ENCODE measurements at places on chromosomes 2 and 18.

- DNase-seq = no peak
Measured at GRCh38 chr18:44816050-44816449, 135.4 kb downstream of the SETBP1 start.

GRCh38 chr18:79904357-79905147 is 46.9 kb downstream of the SLC66A2 start:
- no peak for DNase-seq

DNA sequence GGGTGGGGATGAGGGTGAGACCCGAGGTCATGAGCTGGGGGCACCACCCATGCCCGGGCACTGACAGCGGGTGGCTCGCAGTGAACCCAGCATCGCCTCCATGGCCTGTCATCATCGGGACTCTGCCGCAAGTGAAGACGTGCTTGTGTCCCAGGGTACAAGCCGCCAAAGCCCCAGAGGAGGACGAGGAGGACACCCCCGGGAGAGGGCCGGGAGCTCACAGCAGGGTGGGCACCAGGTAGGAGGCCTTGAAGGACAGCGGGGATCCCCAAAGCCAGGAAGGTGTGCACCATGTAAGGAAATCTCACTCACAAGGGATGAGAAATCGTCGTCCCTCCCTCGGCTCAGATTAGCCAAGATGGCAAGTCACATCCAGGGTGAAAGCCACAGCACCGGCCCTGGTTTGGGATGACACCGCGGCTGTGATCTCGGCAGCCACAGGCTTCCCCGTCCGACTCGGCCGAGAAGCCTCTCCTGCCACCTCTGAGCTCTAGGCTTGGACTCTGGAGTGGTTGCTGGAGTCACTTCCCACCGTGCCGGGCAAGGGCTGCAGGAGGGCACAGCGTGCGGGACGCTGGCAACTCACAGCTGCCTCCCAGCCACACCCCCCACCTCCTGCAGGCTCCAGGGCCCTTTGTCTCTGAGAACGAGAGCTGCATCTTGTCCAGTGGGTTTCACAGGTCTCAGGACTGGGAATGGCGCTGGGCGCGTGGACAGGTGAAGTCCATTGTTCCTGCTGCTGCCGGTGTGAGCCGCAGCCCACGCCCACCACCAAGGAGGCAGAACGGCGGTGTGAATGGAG is 81.6 kb upstream of the CTDP1 start:
- DNase-seq = no peak

GRCh38 chr18:56927786-56928185 is 219.1 kb upstream of the BOD1L2 start:
- no peak for DNase-seq

DNA sequence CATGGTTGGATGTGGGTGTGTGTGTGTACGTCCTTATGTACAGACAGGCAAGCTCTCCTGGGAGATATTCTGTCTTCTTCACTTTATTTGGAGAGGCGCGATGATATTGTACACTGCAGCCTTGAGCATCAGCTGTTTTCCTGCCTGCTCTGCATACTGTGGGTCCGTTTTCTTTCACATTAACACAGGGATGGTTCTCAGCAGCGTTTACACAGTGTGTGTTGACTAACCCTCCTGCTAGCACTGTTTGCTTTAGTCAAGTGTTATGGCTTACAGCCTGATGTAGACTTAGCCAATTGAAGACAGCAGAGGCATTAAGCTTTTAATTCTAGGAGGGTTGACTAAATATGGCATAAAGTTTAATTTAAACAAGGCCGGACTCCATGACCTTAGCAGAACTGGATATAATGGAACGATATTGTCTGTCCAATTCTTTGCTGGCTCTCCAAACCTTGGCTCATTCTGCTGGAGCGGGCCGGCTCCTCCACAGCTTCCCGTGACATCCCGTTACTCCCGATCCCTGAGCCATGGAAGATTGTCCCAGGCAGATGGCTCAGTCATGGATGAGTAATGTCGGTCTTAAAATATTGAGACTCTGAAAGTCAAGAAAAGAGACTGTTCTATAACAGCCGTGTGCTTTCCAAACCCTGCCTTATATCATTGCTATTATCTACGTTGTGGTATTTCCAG is 134.7 kb downstream of the TPGS2 start:
- DNase-seq = no peak

DNA sequence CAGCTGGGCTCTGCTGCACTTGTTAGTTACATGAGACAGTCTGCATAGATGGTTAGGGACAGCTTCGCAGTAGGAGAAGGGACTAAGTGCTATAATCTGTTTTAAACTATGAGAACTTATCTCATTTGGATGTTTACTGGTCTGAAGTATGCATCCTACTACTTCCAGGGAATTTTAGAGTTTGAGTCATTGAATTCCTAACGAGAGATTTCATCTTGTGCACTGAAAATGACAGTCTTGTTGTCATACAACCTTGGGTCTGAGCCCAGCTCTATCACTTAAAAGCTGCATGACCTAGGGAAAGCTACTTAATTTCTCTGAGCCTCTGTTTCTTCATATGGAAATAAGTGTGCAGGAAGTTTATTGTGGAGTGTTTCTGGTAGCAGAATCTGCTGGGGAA is 78.4 kb downstream of the TRIM43 start:
- no peak for DNase-seq

DNA sequence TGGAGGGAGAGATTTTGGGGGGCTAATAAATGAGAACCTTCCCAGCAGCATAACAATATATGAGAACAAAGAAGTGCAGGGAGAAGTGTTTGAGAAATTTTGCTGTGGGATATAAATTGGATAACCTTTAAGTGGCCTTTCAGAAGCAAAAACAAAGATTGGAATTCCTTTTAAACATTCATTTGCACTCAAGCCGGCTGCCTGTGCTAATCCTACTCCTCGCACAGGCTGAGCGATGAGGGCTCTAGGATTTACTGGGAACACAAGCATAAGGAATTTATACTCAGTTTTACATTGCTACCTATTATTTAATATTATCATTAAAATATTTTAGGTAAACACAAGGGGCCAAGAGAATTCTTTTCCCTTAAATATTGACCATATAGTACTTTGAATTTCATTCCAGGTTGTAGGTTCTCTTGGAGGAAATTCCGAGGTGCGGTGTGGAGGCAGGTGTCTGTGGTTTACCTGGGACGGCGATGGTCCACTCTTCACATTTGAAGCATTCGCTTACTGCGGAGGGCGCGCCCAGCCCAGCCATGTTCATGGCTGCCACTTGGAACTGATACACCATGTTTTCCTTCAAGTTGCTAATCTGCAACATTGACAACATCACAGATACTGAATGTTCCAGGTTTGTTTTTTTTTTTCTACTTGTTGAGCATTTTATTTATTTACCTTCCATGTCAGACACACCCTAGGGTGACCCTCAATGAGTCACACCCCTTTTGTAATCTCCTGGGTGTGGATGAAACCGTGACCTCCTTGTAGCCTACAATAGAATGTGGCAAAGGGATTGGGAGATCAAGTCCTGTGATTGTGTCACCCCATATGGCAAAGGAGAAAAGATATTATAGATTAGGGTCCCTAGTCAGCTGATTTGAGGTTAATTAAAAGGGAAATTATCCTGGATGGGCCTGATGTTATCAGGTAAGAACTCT is 100.1 kb downstream of the MYOM1 start:
- no peak for DNase-seq

DNA sequence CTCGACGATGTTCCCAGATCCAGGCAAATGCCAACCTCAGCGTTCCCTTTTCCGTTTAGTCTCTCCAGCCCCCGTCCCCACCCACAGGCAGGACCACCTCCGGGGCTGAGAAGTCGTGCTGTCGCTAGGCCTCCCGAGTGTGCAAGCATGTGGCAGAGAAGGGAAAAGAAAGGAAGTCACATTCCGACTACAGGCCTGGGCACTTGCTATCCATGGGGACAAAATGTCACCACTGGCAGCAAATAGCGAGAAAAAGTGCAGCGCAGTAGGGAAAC is 420 bp downstream of the PIGN start:
- DNase-seq = no peak

DNA sequence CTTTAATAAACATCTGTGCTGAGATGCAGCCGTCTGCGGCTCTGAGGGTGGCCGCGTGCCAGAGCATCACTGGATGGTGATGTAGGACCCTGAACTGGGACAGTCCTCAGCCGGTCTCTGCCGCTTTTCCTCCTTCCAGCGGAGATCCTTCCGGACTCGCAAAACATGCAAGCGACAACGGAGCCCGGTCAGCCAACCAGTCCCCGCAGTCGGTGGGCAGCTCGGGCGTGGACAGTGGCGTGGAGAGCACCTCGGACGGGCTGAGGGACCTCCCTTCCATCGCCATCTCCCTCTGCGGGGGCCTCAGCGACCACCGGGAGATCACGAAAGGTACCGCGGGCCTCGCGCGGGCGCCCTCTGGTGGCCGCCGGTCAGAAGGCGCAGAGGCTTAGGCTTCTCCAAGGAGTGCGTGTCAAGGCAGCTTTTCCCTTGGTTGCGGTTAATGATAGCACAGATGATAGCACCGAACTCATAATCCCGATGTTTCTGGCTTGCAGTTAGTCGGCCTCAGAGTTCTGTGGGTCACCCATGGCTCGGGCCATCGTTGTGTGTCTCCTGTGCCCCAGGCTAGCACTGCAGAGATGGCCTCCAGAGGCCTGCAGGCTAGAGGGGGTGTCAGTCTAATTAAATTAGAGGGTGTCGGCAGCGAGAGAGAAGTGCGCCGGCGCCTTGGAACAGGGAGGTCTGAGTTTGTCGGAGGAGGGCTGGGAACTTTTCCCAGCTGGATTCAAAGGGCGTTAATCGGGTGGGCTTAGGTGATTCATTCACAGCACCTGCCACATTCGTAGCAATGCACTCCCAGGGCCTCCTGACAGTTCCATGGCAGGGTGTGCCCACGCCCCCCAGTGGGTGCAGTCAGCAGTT is 38.5 kb downstream of the LPIN1 start:
- no peak for DNase-seq
